Stimulated activated CD8-positive, alpha-beta memory T cell treated with anti-CD3 and anti-CD28 coated beads, Interleukin-4, amount 100 ng/mL, for 1 hour (primary cell): ENCODE measurements at places on chromosomes 7 and 10.

GRCh38 chr10:43667317-43667731 is 18.6 kb upstream of the ZNF32 start:
- DNase-seq = no peak

- DNase-seq = no peak
Measured at GRCh38 chr10:128576943-128577670, 450.9 kb upstream of the MKI67 start.

DNA sequence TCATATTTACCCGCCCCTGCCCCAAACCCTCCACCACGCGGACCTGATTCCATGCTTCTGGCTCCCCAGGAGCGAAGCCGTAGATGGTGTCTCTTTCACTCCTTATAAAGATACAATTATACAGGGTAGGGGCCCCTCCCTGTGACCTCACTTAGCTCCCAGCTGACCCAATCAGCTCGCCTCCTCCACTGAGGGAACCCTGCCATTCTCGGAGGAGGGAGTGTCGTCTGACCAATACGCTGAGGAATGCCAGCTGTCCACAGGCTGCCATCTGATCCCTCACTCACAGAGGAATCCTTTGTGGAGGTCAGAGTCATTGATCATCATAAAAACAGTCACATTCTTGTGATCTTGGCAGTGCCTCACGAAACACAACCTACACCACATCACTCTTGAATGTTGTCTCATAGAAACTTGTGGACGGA is 67.5 kb upstream of the INSIG1 start:
- DNase-seq = no peak

- DNase-seq = no peak
Measured at GRCh38 chr10:89301721-89302445, at the start of gene IFIT2. IFIT2 (plus strand) TSS chr10:89302046; CDS start chr10:89302124, 78 bp downstream.

GRCh38 chr7:27923642-27923980 is 183.6 kb downstream of the TAX1BP1 start:
- DNase-seq = no peak

- DNase-seq = no peak
Measured at GRCh38 chr7:29254591-29254990, 60.0 kb downstream of the CHN2 start.

DNA sequence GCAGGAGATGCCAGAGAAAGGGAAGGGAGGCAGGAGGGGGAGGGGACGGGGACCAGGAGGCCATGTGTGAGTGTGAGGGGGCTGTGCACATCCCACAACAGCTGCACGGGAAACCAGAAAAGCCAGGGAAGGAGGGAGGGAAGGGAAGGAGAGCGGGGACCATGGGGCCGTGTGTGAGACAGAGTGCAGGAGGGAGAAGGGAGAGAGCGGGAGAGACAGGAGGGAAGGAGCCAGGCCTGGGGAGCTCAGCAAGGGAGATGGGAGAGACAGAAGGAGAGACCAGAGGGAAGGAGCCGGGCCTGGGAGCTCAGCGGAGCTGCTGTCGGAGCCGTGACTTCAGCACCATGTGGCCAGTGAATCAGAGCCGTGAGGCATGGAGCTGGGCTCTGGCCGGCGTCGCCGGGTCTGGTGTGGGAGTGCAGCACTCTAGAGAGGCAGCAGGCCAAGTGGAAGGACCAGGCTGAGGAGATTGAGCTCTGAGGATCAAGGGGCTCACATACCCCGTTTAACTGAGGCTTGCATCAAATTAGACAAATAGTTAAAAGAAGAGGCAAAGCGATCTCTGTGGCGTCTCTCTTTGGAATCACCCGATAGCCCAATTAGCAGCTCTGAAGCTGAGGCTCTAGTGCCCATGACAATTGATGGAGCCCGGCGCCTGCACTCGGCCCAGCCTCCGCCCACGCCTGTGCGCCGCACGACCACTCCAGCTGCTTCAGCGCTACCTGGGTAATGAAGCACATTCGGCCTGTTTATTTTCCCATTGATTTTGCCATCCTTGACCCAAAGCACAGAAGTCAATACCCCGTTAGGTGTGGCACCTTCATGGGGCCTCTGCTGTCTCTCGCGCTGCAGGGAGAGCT is 150.4 kb downstream of the MAD1L1 start:
- DNase-seq = no peak

DNA sequence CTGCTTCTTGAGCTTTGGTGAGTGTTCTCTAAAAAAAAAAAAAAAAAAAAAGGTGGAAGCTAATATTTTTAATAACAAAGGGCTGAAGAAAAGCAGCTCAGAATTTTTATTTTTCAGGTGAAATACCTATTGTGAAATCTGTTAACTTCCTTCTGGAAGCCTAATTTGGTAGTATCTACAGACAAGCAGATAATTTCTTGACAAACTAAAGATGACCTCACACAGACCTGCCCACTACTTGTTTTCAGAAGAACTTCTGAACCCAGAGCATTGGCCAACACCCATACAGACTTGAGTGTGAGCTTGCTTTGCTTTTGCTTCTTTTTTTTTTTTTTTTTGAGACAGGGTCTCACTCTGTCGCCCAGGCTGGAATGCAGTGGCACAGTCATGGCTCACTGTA is 31.2 kb downstream of the LRRC4 start:
- DNase-seq = no peak

DNA sequence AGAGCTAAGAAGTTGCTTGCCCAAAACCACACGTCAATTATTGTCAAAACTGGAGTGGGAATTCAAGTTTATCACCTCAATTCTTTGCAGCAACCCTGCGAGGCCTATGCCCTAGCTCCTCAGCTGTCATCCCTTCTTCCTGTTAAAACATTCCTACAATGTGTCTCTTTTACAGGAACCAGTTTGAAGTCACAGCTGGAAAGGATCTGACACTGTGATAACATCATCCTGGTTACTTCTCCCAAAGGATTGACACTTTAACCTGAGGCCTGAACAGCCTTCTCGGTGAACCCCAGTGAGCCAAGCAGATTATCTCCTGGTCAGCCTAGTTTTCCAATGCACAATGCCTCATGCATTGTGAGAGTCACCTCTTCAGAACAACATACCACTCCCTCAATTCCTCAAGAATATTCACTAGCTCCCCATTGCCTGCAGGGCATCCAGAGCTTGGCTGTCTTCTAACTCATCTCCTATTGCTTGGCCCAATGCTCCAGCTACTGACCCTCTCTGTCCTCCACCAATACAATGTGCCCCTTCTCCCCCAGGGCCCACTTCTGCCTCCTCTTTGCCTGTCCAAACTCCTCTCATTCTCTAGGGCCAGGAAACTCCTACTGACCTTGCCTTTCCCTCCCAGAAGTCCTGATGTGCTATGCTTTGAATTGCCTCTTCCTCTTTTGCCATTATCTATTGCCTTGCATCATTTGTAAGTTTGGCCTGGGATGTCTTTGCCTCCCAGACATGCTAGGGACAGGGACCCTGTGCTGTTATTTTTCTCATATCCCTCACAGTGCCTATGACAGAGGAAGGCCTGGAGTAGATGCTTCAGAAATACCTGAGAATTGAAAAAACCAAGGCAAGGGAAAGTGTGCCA is 10.4 kb upstream of the DLG5 start:
- DNase-seq = no peak

- DNase-seq = no peak
Measured at GRCh38 chr10:63027531-63027930, 105.6 kb upstream of the NRBF2 start.

GRCh38 chr7:28095231-28095630 is 85.4 kb downstream of the JAZF1 start:
- no peak for DNase-seq

DNA sequence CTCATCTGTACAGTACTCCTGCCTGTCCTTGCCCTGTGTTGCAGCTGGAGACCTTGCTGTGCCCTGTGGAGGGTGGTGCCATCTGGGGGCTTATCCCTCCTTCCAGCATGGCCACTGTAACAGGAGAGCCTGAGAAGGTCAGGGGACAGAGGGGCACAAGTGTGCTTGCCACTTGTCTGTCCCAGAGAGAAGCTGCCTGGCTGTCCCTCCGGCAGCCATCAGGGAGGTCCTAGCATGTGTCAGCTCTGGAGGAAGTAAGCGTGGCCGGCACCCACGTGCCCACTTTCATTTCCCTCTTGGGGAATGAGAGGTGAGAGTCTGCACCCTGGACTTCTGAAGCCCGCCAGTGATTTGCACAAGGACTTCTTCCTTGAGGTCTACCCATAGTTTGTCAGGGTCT is 97.0 kb upstream of the PPIF start:
- no peak for DNase-seq

- no peak for DNase-seq
Measured at GRCh38 chr10:117259279-117259678, 18.4 kb downstream of the SLC18A2 start.

DNA sequence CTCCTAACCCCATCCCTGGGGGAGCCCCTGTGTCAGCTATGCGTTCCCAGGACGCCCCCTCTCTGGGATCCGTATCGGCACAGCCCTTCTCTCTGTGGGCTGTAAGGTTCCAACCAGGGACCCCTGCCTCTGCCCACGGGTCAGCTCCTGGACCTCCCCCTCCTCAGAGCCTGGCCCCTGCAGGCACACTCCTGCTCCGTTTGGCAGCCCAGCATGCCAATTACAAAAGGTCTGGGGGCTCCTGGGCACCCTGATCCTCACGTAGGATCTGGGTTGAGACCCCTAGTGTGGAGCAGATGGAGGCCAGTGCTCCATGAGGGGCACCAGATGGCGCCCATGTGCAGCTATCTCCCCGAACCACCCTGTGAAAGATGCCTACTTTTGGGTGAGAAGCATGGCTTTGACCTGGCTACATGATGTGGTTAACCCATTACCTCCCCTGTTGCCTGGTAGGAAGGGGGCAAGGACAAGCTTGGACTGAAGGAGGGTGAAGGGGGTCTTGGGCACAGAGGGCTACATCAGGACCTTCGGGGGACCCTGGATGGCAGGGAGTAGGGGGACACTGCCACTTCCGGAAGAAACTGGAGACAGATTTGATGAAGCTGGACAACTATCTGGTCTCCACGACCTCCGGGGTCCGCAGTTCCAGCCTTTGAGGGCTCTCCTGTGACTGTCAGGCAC is 9.0 kb downstream of the TACR2 start:
- no peak for DNase-seq

- no peak for DNase-seq
Measured at GRCh38 chr7:92460109-92460508, 12.8 kb downstream of the GATAD1 start.

DNA sequence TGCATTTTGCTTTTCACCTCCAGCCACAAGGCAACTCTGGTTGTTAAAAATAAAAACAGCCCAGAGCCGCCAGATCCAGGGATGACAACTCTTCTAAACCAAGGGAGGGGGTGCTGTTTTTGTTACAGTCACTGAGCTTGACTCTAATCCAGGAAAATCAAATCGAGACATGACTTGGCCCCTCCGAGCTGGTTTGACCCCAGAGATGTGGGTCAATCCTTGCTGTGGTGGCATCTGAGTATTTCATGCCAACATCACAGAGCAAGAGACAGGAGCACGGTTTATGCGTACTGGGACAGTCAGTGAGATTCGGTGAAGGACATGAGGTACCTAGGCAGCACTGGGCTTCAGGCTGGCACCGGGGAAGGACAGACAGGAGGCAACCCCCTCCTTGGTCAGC is 88.8 kb upstream of the ZMIZ1 start:
- DNase-seq = no peak

GRCh38 chr10:104254493-104255310 is at the start of gene GSTO1:
GSTO1 (plus strand) TSS chr10:104254892; CDS start chr10:104254929, 37 bp downstream.
- DNase-seq = no peak

DNA sequence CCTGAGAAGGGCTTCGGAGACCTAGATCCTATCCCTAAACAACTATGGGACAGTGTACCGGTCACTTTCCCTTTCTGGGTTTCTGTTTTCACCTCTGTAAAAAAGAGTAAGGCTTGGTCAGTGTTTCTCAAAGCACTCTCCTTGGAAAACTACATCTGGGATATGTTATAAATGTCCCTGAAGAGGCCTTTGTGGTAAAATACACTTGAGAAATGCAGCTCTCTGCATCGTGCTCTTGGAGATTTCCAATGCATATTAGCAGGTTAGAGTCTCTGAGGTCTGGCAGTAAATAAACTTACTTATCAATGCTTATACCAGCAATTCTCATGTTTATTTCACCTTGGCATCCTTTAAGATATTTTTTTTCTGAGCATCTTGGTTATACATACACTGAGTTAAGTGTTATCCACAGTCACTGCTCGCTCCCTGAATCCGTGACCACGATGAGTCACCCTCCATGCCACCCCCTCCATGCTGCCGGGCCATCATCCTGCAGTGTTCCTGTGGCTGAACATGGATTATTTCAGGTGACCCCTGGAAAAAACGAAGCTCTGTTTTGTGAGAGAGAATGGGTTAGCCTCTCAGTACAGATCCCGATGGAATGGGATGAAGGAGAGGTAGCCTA is 3.3 kb upstream of the TBXAS1 start:
- no peak for DNase-seq

GRCh38 chr7:96380111-96380512 is 58.2 kb upstream of the SLC25A13 start:
- no peak for DNase-seq

DNA sequence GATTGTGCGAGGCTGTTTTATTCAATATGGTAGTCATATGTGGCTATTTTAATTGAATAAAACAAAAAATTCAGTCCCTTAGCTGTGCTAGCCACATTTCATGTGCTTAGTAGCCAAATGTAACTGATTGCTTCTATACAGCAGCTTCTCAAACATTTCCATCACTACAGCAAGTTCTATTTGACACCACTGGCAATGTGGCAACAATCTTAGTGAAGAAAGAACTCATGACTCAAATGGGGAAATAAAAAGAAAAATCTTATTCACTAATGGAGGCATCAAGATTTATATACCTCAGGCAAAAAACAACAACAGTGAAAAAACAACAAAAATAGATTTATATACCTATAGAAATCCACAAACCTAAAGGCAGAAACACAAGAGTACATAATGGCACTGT is 17.9 kb downstream of the SEM1 start:
- DNase-seq = no peak

DNA sequence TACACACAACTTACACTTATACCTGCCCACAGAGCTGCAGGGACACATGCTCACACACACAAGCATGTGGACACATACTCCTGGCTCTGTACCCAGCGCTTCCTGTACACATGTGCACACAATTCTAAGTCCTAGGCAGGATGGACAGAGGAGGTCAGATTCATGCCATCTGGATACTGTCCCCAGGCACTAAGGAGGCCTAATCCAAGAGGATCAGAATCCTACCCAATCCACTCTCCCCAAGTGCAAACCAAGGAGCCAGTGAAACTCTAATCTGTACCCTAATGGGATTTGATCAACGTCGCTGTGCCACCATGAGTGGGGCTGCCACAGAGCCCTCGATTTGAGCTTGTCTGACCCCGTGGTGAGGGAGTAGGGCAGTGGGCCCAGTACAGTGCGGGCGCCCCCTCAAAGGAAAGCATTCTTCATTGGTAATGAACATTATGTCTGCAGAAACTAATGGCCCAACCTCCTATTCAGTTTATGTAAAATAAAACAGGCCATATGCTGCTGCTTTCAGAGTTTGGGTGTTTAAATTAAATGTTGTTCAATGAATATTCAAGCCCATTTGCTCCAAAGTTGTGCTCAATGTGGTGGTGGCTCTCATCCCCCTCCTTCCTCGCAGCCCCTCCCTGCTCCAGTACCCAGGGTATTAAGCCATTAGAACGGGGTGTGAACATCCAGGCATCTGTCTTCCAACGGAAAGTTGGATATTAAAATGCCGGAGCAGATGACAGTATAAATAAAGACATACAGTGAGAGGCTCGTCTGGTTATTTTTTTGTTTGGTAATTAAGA is 26.4 kb downstream of the RPS24 start:
- no peak for DNase-seq

- no peak for DNase-seq
Measured at GRCh38 chr10:128152741-128153580, 26.7 kb upstream of the MKI67 start.

- no peak for DNase-seq
Measured at GRCh38 chr10:75102830-75103673, 8.4 kb upstream of the SAMD8 start.
